ENCODE measurements at places on chromosomes 6 and 20.

- no peak for DNase-seq
Measured at GRCh38 chr6:169254456-169255316, 1.0 kb upstream of the THBS2 start.

DNA sequence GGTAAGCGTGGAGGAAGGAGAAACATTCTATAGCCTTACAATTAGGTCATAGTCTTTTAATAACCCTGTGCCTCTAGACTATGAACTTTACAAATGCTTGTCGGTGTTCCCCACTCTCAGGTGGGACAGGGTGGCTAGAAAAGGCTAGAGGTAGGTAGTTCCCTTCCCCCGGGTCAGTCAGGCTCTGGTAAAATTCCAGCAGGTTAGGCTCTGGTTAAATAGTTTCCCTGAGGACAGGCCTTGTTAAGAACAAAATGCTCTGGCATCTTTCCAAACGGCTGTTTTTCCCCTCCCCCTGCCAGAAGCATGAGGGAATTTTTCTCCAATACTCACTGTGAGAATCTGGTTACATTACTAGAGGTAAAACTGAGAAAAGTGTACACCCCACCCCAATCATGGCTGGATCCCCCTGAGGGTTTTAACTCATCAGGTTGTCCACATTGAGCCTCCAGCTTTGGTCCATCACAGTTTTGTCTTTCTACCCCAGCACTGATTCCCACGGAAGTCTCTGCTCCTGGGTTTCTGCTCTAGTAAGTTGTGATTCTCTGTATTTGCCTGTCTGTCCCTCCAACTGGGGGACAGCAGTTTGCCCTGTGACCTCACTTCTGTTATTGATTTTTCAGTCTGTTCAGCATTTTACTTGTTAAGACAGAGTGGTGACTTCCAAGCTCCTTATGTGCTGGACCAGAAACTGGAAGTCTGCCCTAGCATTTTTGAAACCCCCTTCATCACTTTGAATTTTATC lies 84.7 kb upstream of the ADGRF1 start:
- DNase-seq: peak; percentile 60

- no peak for DNase-seq
Measured at GRCh38 chr20:51359947-51360346, 182.6 kb downstream of the NFATC2 start.

- no peak for DNase-seq
Measured at GRCh38 chr6:15754706-15755079, 91.9 kb upstream of the DTNBP1 start.

- no peak for DNase-seq
Measured at GRCh38 chr20:20100881-20101280, 48.5 kb downstream of the CFAP61 start.

- no peak for DNase-seq
Measured at GRCh38 chr20:35192118-35192872, 20.4 kb downstream of the PROCR start.

DNA sequence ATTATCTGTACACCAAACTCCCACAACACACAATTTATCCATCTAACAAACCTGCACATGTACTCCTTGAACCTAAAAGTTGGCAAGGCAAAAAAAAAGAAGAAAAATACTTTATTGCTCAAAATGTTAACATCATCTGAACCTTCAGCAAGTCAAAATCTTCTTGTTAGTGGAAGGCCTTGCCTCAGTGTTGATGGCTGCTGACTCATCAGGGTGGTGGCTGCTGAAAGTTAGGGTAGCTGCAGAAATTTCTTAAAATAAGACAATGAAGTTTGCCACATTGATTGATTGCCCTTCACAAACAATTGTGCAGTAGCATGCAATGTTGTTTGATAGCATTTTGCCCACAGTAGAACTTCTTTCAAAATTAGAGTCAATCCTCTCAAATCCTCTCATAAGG lies 2.7 kb upstream of the WFDC11 start:
- DNase-seq: no peak

DNA sequence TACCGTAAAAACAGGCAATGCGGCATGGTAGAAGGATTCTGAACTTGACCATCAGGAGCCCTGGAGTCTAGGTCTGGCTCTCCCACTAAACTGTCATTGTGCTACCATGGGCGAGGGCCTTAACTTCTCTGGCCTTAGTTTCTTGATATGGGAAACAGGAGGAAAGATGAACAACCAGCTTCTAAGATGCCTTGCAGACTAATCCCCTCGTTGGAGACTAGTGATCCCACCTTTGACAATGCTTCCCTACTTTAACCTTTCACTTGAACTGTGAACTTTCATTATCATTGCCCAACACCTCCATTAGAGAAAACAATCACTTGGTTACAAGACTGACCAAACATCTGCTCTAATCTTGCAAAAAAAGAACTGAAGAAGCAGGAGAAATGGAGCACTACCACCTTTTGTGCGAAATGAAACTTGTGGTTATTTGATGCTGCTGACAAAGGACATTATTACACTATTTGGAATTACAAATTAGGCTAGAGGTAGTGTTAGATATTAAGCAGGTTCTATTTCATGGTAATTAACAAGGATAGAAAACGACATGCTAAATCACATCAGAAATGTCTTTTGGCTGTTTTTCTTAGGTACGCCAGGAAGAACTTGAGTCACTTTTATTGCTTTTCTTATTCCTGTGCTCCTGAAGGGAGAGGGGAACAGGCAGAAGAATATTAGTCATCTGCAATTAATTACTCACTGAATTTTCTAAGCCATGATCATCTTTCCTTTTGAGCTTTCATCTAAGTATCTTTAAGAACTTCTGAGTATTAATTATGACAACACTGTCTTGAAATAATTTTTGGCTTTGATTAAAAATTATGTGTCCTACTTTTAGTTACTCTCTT lies 39.1 kb upstream of the ARHGAP18 start:
- DNase-seq: peak; percentile 77

- no peak for DNase-seq
Measured at GRCh38 chr20:18057101-18057993, at the start of gene OVOL2. OVOL2 (minus strand) TSS chr20:18057916; CDS start chr20:18057634, 282 bp downstream.

GRCh38 chr6:75244063-75244584 lies 523 bp upstream of the COX7A2 start:
- no peak for DNase-seq

- no peak for DNase-seq
Measured at GRCh38 chr20:46071573-46071972, 18.2 kb downstream of the NCOA5 start.

DNA sequence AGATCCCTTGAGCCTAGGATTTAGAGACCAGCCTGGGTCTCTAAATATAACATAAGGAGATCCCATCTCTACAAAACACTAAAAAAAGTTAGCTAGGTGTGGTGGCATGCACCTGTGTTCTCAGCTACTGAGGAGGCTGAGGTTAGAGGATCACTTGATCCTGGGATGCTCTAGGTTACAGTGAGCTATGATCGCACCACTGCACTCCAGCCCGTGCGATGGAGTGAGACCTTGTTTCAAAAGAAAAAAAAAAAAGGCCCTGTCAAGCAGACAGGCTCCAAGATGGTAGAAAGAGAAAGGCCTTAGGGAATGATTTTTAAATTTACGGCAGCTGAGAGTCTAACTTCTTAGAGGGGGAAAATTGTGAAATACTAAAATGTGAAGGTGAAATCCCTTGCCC lies 22.6 kb upstream of the NCOA3 start:
- DNase-seq: no peak

DNA sequence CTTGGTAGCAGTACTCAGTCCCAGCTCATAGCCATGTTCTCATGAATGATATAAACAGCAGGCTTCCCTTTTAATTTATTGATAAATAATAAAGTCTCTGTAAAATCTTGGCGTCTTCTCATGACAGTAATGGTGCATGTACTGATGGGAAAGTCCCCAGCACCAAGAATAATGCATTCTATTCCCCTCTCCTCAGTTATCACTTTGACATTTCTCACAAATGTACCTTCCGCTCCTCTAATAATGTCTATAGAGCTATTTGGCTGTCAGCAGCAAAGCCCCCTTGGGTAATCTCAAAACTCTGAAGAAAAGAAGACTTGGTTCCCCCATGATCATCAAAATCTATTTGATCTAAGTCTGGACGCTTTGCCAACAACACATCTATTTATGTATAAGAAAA lies 185.0 kb upstream of the SPTLC3 start:
- DNase-seq: no peak

GRCh38 chr20:45462711-45463509 lies 6.6 kb upstream of the WFDC2 start:
- DNase-seq: no peak

DNA sequence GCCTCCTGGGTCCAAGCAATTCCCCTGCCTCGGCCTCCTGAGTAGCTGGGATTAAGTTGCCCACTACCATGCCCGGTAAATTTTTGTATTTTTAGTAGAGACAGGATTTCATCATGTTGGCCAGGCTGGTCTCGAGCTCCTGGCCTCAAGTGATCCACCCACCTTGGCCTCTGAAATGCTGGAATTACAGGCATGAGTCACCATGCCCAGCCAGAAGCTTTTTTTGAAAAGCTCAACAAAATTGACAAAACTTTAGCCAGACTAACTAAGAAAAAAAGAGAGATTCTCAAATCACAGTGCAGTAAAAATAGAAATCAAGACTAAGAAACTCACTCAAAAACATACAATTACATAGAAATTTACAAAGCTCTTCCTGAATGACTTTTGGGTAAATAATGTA lies 420.6 kb downstream of the COL12A1 start:
- DNase-seq: peak; percentile 40

DNA sequence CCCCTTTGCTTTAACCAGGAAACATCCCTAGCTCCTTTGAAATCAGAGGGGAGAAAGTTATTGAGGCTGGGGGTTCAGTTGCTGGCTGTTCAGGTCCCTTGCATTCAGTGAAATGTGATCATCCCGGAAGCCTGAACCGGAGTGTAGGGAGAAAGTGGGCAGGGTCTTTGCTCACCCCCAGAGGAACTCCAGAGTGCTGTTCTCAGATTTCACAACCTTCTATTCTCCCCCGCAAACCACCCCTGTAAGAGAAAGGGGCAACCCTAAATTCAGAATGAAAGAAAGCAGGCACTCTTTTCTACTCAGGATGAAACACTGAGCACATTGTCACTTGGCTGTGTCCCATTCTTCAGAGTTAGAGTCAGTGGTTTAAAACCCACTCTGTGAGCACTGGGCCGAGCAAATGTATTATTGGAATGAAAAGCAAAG lies 139.8 kb downstream of the KHDC1L start:
- peak; percentile 41 for DNase-seq

DNA sequence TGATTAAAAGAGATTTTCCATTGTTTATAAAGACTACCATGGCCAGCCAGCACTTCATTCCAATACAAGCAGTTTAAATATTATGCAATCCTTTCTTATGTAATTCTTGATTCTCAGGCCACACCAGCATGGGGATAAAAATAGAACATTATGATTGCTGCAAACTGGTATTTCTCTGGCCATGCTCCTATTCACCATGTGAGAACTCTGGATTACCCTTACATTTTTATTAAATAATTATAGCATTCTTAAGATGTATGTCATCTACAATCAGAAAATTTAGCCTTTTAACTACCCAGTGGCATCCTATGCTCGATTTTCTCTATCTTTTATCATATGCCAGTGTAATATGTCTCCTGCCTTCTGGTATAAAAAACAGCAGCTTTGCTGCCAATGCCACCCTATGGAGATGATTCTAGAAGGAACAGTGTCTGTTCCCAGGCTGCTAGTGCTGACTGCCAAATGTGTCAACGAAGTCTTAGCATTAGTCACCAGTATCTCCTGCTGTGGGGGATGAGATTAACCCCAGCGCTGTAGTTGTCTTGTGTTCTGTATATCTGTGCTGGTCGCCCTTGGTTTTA lies 501.4 kb downstream of the BCKDHB start:
- DNase-seq: peak; percentile 97

GRCh38 chr6:123928529-123928928 lies 124.9 kb downstream of the NKAIN2 start:
- DNase-seq: peak; percentile 3

DNA sequence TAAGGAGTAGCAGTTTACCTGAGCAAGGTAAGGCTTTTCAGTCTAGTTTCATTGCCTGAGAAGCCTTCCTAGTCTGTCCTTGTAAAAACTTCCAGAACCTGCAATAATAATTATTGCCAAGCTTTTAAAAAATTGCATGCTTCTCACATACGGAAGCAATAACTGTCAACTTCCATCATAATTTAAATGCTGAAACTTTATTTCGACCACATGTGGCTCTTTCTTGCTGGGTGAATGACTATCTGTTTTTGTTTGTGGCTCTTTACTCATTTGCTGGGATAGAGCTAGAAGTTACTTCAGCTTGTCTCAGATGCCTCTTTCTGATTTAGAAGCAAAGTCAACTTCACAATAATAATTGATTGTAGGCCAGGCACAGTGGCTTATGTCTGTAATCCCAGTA lies 95.9 kb upstream of the COL21A1 start:
- peak; percentile 54 for DNase-seq

DNA sequence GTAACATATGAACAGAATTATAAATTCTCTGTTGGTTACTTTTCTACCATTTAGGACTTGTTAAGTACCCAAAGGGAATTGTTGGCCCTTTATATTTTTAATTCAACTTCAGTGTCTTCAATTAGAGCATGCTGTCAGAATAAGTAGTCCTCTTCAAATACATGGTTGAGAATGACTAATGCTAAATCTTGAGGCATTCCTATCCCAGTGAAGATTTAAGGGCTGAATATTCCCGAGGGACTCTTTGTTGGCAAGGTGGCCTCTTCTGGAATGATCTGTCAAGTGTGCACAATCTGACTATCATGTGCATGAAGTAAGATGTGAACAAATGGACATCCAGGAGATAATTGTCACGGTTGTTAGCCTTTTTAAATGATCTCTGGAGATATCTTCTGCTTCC lies 421.7 kb downstream of the BMP2 start:
- peak; percentile 27 for DNase-seq

GRCh38 chr6:161108916-161109315 lies 117.3 kb downstream of the MAP3K4 start:
- DNase-seq: no peak

DNA sequence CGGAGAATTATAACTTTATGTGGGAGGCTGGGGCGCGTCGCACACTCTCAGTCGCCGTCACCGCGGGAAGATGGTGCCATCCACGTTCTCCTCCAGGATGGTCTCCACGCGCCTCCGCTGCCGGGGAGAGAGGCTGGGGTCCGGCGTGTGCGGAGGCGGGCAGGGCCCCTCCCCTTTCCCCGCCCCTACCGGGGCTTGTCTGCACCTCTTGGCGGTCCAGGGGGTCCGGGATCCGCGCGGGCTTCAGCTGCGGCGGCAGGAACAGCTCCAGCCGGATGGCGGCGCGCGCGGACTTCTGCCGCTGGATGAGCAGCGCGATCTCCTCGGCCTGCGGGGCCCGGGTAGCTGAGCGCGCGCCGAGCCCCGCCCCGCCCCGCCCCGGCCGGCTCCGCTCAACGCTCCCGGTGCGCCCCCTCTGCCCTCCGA lies 807 bp downstream of the LKAAEAR1 start:
- peak; percentile 74 for DNase-seq

GRCh38 chr6:5338177-5338960 lies 77.1 kb downstream of the FARS2 start:
- DNase-seq: no peak

GRCh38 chr6:138544501-138544900 lies 45.2 kb upstream of the NHSL1 start:
- DNase-seq: peak; percentile 79

Measured in fibroblast of skin of right biceps (primary cell).